HCT116 (cell line): ENCODE measurements at places on chromosomes 13 and 19. TPM values are rescaled to one million over a fixed set of nuclear protein-coding genes. Genes with fewer than 3 reads are reported as not detected.

Gene SPACA4
- total RNA-seq = not detected

Gene ZSCAN1
- total RNA-seq = not detected

Gene ZNF534
- not detected for total RNA-seq

Gene SIGLECL1
- not detected for total RNA-seq

Gene ZNF726
- not detected for total RNA-seq

Gene GDF15
- 425 TPM for total RNA-seq

Gene RB1
- 36.7 TPM for total RNA-seq

Gene ZIK1
- not detected for total RNA-seq

Gene KCNRG
- 2.5 TPM for total RNA-seq

Gene TMC4
- 60.3 TPM for total RNA-seq

Gene SIGLEC12
- not detected for total RNA-seq
